ENCODE measurements at places on chromosomes 13 and 19.

GRCh38 chr13:95463531-95463930 lies 89.0 kb upstream of the CLDN10 start:
- no peak for DNase-seq

DNA sequence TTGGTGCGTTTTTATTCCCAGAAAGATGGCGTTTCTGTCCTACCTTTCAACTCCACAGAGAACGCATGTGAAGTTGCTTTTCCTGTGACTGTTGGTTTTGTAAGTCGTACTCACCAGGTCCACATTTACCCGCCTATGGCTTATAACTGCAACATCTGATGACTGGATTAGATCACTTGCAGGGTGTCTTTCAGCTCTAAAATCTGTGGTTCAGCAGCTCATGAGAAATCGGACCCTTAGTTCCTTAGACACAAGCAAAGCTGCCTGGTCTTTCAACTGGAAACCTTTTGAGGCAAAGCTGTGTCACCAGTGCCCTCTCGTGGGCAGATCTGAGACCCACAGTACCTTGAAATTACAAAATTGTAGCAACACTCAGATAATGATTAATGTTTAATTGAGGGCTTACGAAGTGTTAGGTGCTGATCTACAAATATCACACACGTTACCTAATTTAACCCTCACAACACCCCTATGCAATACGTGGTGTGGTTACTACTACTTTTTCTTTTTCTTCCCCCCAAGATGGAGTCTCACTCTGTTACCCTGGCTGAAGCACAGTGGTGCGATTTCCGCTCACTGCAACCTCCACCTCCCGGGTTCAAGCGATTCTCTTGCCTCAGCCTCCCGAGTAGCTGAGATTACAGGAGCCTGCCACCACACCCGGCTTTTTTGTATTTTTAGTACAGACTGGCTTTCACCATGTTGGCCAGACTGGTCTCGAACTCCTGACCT lies 65.4 kb downstream of the RUBCNL start:
- DNase-seq = peak; percentile 7

- no peak for DNase-seq
Measured at GRCh38 chr19:4051175-4052101, 15.3 kb downstream of the ZBTB7A start.

DNA sequence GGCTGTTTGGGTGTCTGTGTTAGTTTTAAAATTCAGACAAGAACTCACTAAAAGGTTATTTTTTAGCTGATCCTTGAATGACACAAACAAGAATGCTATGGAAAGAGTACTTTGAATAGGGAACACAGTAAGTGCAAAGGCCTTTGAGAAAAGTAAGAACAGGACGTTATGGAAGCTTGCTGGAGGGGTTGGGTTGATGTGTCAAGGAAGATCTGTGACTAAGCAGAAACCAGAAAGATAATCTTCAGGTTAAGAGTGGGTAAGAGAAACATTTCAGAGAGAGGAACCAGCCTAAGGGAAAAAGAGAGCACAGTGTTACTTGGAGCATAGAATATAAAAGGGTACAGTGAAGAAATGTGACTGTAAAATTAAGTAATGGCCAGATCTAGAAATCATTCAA lies 41.2 kb upstream of the TRPC4 start:
- DNase-seq = no peak

DNA sequence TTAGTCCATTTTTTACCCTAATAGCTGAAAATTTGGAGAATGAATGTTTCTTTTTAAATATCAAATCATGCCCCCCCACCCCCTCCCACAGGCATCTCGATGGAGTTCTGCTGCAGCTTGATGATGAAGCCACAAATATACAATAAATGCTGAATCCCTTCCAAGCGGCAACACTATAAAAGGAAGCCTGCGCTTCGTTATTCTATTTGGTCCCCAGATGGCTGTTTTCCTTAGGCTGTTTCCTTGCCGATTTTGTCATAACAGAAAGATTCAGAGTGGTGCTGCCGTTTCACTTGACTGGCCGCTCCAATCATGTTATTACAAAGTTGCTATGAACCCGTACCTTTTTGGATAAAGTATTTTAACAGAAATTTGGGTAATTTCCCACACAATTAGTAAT lies 79.5 kb downstream of the MYO16 start:
- no peak for DNase-seq

- DNase-seq = no peak
Measured at GRCh38 chr19:5547881-5548280, 19.9 kb downstream of the TINCR start.

- no peak for DNase-seq
Measured at GRCh38 chr19:35746087-35746462, 624 bp downstream of the PSENEN start.

GRCh38 chr13:21987793-21988192 lies 316.9 kb downstream of the FGF9 start:
- no peak for DNase-seq

DNA sequence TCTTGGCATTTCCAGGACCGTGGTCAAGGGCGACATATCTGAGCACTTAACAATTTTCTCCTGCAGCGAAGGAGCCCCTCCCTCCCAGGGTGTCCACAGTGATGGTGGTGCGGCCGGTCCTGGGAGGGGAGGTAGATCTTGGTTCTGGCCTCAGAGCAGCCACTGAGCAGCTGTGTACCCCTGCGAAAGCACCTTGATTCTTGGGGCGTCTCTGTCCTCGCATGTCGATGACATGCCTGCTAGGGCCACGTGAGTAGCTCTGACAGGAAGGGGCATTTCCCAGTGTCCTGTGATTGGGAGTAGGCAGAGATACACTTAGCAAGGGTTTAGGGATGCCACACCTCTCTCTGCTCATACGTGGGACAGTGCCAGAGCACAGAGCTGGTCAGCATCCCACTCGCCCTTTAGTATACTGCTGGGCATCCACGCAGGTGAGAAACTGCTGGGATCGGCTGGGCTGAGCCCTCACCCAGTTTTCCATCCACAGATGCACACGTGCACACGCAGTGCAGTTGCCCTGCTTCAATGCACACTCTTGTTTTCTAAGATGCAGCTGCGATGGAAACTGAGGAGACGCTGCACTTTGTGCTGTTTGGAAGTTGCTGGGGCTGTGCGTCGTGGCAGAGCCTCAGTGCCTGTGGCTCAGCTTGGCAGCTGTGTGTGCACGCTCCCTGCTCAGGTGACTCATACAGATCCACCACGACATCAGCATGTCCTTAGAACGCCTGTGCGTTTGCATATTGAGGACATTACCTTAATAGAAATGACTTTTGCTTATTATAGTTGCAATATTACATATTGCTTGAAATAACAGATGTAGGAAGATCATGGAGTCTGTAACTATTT lies 66.8 kb downstream of the TEX29 start:
- no peak for DNase-seq

DNA sequence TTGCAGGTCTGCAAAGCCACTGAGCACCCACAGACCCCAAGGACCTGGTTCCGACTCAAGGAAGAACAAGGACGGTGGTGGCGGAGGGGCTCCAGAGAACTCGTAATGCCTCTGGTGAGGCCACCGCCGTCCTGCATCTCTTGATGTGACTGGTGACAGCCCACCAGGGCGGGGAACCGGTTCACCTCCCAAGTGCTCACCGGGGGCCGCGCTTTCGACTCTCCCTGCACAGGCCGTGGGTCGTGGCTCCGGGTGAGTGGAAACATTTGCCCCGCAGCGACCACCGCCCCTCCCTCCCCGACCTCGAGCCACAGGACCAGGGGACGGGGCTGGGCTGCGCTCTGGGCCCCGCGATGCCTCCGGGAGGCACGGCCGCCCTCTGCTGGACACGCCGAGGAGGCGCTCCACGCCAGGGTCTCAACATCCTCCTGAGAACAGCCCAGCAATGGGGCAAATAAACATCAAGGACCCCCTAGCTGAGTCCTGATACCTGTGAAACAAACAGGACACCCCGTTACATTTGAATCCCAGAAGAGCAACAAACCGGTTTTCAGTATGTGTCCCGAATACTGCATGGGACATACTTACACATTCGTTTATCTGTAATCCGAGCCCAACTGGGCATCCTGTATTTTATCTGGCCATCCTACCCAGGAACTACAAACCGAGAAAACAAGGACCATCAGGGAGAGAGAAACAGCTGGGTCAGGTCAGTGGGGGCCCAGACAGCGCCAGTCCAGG lies 3.9 kb upstream of the PLPP2 start:
- DNase-seq = no peak

DNA sequence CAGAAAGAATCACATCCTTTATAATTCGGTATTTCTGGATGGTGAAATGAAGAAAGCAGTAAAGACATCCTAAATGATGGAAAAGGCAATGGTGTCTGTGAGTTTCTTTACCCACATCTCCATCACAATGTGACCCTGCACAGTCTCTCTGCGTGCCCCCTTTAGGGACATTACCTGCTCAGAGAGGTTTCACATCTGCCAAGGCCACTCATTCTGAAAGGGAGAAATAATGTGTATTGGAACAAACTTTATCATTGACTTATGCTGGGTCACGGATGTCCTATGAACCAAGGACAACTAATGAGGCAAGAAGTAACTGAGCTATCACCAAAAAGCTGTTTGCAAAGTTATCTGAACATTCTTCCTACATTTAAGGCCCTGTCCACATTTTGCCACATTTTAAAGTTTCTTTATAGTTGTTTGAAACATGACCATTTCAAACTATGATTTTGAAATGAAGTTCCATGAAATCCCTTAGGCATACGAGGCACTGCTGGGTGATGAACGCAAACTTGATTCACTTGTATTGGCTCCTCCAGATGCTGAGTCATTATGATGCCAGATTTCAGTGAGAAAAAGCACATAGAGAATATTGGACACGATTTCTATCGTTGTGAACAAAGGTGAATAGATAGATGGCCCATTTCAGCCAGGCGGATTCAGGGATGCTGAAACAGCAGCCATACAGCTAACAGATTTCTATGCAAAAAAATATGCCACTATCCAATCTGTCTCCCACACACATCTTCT lies 63.5 kb upstream of the HMGB1 start:
- DNase-seq = no peak

DNA sequence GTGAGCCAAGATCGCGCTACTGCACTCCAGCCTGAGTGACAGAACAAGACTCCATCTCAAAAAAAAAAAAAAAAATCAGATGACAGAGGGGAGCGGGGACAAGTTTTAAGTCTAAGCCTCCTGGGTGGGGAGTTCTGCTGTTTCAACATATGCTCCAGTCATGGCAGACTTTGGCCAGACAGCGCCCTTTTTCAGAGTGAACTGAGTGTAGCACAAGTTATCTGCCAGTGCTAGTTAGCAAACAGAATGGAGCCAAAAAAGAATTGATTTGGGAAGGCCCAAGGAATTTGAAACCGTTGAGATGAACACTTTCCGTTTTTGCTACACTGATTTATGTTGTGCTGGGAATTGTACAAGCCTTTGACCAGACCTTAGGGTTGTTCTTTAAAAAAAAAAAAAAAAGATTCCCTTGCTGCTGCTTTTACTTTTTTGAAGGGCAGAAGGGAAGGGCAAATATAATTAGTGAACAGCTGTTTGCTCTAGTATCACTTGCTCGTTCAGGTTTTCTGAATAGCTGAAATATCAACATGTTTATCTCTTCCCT lies 5.7 kb downstream of the ACTN4 start:
- DNase-seq = peak; percentile 39

- DNase-seq = no peak
Measured at GRCh38 chr13:73958657-73959397, 175.4 kb downstream of the KLF12 start.

DNA sequence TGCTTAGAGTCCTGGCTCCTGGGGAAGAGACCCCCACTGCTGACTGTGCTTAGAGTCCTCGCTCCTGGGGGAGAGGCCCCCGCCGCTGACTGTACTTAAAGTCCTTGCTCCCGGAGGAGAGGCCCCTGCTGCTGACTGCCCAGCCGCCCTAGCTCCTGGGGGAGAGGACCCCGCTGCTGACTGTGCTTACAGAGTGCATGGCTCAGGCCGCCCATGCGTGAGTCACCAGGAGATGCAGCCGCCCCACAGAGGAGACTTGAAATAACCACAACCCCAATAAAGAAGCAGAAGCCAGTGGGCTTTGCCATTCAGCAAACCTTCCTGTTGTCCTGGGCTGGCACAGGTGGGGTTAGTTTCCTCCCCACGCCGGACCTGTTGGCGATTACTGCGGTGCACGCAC lies 79.2 kb upstream of the C13orf46 start:
- DNase-seq = no peak

GRCh38 chr13:31947506-31947905 lies 84.1 kb upstream of the FRY start:
- DNase-seq = no peak

Measured in NCI-H1092 (cell line).